ENCODE measurements at places on chromosomes 7 and 10. TPM values are rescaled to one million over a fixed set of nuclear protein-coding genes. Genes with fewer than 3 reads are reported as not detected.

NPTX2 gene
- total RNA-seq, result not detected

DNA sequence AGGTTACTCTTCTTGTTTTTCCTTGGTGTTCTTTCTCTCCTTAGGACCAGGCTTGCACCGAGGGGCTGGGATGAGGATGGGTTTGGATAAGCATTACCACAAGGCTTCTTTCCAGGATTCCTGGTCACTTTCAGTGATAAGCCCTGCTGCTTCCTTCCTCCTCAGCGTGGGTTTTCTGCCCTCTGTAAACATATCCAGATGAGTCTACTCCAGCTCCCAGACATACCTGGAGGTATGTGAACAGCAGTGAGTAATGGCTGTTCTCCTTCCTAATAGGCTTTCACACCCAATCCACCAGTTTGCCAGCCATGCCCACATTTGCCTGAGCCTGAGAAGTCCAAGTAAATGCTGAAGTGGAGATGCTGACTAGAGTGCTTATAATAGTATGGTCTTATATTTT is 229.8 kb upstream of the YAE1 start:
- H3K4me3 ChIP-seq, result no peak overlapping the region
- no peaks in the 10 kb centered on the region for H3K4me1 ChIP-seq
- peaks cover 6% of the 10 kb centered on the region for H3K27me3 ChIP-seq
- H3K27ac ChIP-seq, result no peak overlapping the region

DNA sequence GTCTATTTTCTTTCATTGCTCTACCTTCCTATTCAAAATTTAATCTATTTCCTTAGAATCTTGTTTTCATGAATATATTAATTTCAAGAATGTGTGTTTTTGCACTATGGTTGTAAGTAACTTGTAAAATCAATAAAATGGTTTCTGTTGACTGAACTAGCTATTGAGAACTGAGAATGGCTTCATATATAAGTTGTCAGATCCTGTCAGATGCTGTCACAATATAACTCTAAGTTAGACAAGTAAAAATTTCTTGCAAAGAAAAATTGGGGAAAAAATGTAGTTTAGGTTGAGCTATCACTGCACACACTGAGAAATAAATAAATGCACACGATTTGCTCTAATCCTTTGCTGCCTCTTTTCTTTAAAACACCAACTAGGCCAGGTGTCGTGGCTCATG is 89.8 kb downstream of the RAB11FIP2 start:
- H3K27me3 ChIP-seq, result peaks cover 24% of the 10 kb centered on the region
- H3K27ac ChIP-seq, result no peak overlapping the region
- no peaks in the 10 kb centered on the region for H3K36me3 ChIP-seq

FRMD4A gene
- 7.1 TPM for total RNA-seq

- H3K4me3 ChIP-seq, result no peak overlapping the region
- DNase-seq, result no peak
- H3K27ac ChIP-seq, result no peak overlapping the region
- H3K27me3 ChIP-seq, result no peaks in the 10 kb centered on the region
Measured at GRCh38 chr7:129362496-129362895, 71.7 kb upstream of the STRIP2 start.

DNA sequence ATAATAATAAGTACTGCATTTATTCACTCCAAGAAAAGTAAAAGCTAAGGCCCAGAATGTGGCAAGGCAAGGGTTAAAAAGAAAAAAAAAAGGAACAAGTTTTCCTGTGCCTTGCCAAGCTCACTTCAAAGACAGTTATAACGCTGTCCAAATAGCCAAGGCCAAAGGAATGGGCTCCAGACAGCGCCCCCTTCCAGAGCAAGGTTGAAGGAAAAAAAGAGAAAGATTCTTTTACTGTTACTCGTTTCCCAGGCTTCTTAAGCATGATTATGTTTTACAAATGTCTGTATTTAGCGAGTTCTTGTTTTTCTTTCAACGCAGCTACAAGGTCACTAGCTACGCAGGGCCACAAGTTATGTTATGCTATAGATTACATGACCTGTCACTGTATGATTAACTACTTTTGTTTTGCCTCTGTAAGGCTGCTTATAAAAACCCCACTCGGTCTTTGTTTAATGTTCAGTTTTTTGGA is 9.1 kb upstream of the EIF4H start:
- no peak for DNase-seq
- no peaks in the 10 kb centered on the region for H3K36me3 ChIP-seq
- no peak overlapping the region for H3K4me3 ChIP-seq
- H3K27ac ChIP-seq, result no peak overlapping the region

- H3K27me3 ChIP-seq, result peaks cover 6% of the 10 kb centered on the region
- DNase-seq, result no peak
- no peak overlapping the region for H3K4me3 ChIP-seq
- H3K27ac ChIP-seq, result no peak overlapping the region
- H3K36me3 ChIP-seq, result no peaks in the 10 kb centered on the region
Measured at GRCh38 chr10:128812000-128812399, 655.0 kb upstream of the MGMT start.

DNA sequence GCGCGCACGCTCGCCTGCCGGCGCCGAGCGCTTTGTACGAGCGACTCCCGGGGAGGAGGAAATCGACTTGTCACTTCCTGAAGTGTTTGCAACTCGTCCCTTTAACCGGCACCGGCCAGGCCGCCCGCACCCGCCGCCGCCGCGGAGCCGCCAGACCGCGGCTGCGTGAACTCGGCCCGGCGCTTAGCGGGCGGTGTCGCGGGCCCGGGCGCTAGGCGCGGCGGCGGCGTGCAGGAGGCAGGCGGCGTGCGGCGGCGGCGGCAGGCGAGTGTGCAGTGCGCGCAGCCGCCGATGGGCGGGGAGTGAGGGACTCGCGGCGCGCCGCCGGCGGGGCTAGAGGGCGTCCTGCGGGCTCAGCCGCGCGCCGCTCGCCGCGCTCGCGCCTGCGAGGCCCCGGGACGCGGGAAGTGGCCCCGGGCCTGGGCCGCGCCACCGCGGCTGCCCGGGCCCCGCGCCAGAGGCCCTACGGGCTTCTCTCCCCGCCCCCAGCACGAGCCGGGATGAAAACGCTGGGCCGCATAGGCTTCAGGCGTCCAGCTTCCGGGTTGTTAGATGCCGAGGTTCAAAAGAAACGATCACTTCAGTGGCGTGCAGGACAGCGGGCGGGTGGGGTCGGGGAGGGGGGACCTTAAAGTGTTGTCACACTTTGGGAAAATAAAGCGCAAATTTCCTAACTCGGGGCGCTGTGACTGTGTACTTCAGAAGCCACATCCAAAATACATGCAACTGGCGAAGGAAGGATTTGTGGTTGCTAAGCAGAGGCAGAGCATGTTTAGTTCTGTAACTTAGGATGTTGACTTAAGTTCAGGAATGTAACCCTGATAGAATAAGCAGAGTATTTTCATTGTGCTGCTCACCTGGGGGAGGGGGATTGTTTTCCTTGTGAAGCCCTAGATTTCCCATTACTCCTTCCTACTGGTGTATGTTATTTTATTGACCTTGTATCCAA is at the start of gene FAM53B:
TSS of gene FAM53B (minus strand) at position 277 of the 949 bp plus-strand sequence. CDS start 37,665 bp downstream, outside the sequence.
- peak within 1 kb of the TSS; percentile 98 for H3K4me3 ChIP-seq
- peak; percentile 87 for DNase-seq
- H3K4me1 ChIP-seq, result peaks cover 51% of the 10 kb centered on the region
- peaks cover 9% of the 10 kb centered on the region for H3K27me3 ChIP-seq
- H3K27ac ChIP-seq, result peak within 1 kb of the TSS; percentile 86
- no peaks in the 10 kb centered on the region for H3K36me3 ChIP-seq

DNA sequence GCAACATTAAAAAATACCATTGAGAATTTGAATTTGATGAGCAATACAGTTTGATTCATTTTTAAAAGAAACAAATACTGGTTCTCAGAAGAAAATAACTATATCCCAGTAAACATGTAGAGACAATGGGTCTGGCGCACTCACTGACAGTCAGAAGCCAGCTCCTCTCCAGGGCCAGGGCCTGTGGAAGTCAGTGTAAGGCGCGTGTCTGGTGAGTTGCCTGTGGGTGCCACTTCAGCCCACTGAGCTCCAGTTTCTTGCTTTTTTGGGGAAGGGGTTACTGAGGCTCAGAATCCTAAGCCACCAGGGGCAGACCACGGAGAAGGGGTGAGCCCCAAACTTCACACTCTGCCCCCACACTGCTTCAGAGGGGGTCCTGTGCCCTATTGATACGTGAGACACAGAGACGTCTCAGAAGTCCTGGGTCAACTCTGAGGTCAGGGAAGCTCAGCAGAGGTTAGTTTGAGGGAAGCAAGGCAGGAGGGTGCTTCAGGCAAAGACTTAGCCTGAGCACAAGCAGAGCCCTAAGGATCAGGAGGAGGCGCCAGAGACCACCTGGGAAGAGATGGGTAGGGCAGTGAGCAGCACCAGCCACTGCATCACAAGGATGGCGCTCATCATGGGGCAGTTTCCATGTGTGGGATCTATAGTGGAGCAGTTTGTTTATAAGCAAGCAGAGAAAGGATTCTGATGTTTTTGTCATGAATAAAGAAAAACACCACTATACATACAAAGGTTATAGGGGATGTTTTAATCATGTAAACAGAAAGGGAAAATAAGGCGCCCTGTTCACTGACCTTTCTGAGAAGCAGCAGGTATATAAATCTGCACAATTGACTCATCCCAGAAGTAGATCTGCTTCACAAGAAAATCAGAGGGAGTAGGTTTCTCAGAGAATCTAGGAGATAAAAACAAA is 95.7 kb downstream of the PKD1L1 start:
- no peak for DNase-seq
- no peak overlapping the region for H3K27ac ChIP-seq
- H3K27me3 ChIP-seq, result no peaks in the 10 kb centered on the region

ZNF92 gene
- 13.7 TPM for total RNA-seq

- H3K27me3 ChIP-seq, result no peaks in the 10 kb centered on the region
- no peak overlapping the region for H3K4me3 ChIP-seq
- H3K36me3 ChIP-seq, result no peaks in the 10 kb centered on the region
- peaks cover 25% of the 10 kb centered on the region for H3K4me1 ChIP-seq
- no peak for DNase-seq
- H3K27ac ChIP-seq, result no peak overlapping the region
Measured at GRCh38 chr10:13784067-13784466, 197.3 kb downstream of the PRPF18 start.

DNA sequence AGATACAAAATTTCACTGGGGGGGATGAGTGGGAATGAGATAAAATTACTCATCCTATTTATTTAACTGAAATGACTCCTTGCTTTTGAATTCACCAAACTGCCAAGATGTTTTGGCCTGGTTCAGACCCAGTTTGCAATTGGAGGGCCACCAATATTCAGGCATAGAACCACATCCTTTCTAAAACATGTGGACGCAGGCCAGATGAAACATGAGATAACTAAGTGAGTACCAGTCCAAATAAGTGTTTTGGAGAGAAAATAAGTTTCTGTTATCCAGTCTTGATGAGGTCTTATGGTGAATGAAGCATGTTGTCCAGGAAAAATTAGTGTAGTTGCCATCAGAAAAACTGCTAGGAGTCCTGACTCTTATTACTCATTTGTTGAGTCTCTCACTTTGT is 36.3 kb upstream of the PDK4 start:
- H3K4me1 ChIP-seq, result peaks cover 4% of the 10 kb centered on the region
- DNase-seq, result no peak
- H3K27me3 ChIP-seq, result no peaks in the 10 kb centered on the region
- no peak overlapping the region for H3K4me3 ChIP-seq
- H3K27ac ChIP-seq, result no peak overlapping the region

FGFBP3 gene
- total RNA-seq, result 3.6 TPM

C10orf53 gene
- total RNA-seq, result not detected

DNA sequence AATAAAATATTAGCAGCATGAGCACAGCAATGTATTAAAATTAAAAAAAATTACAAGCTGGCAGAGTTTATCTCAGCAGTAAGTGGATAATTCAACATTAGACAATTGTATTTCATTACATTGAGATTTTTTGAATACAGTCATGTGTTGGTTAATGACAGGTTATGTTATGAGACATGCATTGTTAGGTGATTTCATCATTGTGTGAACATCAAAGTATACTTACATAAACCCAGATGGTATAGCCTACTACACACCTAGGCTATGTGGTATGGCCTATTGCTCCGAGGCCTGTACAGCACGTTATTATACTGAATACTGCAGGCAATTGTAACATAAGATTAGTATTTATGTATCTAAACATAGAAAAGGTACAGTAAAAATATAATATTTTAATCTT is 29.7 kb downstream of the CCDC6 start:
- no peak overlapping the region for H3K4me3 ChIP-seq
- DNase-seq, result no peak
- peaks cover 85% of the 10 kb centered on the region for H3K4me1 ChIP-seq
- H3K36me3 ChIP-seq, result peaks cover 48% of the 10 kb centered on the region
- H3K27me3 ChIP-seq, result no peaks in the 10 kb centered on the region

PDZD7 gene
- total RNA-seq, result 0.66 TPM

DNA sequence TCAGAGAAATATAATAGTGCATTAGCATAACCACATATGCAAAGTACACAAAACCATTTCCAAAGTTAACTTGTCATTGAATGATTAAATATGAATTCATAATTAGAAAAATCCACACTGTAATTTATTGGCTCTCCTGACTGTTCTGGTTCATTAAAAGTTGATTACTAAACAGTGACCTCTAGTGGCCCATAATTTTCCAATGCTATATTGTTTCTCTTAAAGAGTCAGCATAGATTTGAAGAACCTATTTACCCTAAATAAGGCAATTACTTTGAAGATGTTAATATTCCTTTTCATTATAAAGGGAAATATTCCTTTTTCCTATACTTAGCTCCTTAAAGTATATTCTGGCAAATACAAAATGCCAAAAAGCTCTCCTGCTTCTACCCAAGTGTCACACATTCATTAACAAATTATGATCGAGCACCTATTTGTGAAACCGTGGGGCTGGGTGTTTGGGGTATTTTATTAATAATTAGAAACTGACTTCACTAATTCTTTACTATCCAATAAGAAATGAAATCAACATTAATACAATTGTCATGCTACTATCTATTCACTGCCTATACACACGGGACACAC is 86.2 kb downstream of the HIBADH start:
- no peak for DNase-seq
- no peak overlapping the region for H3K27ac ChIP-seq
- H3K27me3 ChIP-seq, result no peaks in the 10 kb centered on the region
- no peaks in the 10 kb centered on the region for H3K4me1 ChIP-seq
- H3K36me3 ChIP-seq, result no peaks in the 10 kb centered on the region

- H3K4me1 ChIP-seq, result no peaks in the 10 kb centered on the region
- H3K27ac ChIP-seq, result no peak overlapping the region
- H3K36me3 ChIP-seq, result peaks cover 9% of the 10 kb centered on the region
- no peak overlapping the region for H3K4me3 ChIP-seq
- H3K27me3 ChIP-seq, result no peaks in the 10 kb centered on the region
Measured at GRCh38 chr10:132362151-132362611, 30.2 kb downstream of the LRRC27 start.

DNA sequence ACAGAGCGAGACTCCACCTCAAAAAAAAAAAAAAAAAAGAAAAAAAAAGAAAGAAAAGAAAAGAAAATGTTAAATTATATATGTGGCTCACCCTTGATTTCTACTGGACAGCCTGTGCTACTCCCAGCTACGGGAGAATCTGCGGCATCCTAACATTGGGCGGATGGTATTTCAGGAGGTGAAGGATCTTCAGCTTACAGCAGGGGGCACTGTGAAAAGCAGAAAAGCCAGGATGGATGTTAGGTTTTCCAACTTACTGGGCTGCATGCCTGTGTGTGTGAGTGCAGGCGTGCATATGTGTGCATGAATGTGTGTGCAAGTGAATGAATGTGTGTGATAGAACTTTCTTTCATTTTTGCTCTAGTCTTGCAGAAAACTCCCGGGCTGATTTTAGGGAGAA is 1066.5 kb downstream of the TYW1 start:
- no peak overlapping the region for H3K4me3 ChIP-seq
- no peak overlapping the region for H3K27ac ChIP-seq
- no peaks in the 10 kb centered on the region for H3K4me1 ChIP-seq
- H3K27me3 ChIP-seq, result no peaks in the 10 kb centered on the region
- DNase-seq, result no peak

GRCh38 chr10:78516236-78516635 is 482.6 kb downstream of the RPS24 start:
- H3K4me1 ChIP-seq, result peaks cover 4% of the 10 kb centered on the region
- DNase-seq, result no peak
- no peak overlapping the region for H3K4me3 ChIP-seq
- no peak overlapping the region for H3K27ac ChIP-seq
- no peaks in the 10 kb centered on the region for H3K36me3 ChIP-seq

PCLO gene
- not detected for total RNA-seq
